ENCODE measurements at places on chromosomes 12 and 14.

GRCh38 chr12:45648070-45648469 is 81.4 kb upstream of the ARID2 start:
- DNase-seq, result no peak

- no peak for DNase-seq
Observed at GRCh38 chr12:20657496-20657895, 37.6 kb upstream of the SLCO1C1 start.

DNA sequence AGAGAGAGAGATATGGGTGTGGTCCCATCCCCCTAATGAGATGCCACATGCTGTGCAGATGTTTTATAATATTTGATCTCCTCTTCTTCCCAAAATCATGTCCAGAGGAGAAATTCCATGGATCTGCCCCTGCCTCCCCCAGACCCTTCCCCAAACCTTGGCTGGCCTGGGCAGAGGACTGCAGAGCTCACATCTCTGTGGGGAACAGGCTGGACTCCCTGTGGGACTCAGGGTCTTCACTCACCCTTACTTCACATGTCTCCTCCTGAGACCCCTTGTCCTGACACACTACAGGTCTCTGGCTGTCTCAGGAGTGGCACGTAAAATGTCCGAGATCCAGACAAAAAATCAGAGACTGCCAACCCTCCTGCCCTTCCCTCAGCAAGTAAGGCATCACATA is 76.0 kb upstream of the CAPRIN2 start:
- no peak for DNase-seq

DNA sequence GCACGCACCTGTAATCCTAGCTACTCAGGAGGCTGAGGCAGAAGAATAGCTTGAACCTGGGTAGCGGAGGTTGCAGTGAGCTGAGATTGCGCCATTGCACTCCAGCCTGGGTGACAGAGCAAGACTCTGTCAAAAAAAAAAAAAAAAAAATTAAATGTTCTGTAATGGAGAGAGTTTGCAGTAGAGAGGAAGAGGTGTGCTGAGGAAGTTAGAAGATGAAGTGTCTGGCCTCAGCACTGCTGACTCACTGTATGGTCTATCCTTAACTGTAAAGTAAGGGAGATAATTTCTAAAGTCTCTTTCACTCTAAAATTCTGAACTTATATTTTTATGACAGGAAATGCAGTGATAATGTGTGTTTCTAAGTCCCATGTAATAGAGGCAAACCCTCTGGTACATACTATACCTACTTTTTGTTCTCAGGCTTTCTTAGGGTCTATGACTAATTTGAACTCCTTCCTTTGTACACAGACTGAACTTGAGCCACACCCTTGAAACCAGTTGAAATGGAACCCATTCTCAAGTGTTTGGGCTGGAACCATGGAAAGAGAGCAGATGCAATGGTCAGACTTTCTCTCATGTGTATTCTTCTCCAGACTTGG is 278.1 kb upstream of the FAR2 start:
- DNase-seq, result no peak

DNA sequence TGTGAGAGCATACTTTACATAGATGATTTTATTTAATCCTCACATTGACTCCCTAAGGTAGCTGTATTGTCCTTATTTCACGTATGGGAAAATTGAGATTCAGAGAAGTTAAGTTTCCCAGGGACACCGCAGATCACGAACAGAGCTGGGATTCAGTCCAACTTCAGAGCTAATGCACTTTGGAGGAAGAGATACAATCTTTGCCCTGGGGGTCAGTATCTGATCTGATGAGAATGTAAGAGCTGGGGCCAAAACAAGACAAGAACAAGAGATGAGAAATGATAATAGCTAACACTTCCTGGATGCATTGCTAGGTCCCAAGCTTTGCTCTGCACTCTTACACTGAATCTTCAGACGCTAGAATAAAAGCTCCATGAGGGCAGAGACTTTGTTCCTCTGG is 6.0 kb upstream of the CSAD start:
- DNase-seq, result peak; percentile 66

- peak; percentile 27 for DNase-seq
Observed at GRCh38 chr12:6539707-6540134, 5.4 kb downstream of the GAPDH start.

DNA sequence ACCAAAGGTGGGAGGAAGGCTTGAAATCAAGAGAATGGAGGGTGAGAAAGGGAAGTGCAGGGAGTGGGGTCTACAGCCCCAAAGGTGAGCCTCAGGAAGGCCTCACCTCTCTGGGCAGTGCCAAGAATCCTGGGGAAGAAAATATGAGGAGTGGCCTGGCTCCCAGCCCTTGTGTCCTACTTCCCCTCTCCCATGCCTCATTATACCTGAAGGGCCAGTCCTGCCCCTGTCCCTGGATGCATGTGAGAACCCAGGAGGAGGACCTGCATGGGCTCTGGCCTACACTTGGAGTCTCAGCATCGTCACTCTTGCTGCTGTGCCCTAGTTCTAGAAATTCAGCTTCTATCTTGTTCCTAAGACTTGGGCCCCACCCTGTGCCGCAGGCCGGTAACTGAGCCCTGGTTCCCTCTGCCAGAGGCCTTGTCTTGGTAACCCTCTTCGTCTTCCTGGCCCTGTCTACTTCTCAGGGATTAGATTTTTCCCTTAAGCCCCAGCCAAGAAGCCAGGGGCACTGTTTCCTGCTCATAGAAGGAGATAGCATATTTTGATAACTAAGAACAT is 10.9 kb upstream of the MYH7 start:
- no peak for DNase-seq
